ENCODE measurements at places on chromosomes 11 and 22.

- no peak for DNase-seq
Observed at GRCh38 chr11:37394236-37394870, 796.3 kb upstream of the RAG2 start.

DNA sequence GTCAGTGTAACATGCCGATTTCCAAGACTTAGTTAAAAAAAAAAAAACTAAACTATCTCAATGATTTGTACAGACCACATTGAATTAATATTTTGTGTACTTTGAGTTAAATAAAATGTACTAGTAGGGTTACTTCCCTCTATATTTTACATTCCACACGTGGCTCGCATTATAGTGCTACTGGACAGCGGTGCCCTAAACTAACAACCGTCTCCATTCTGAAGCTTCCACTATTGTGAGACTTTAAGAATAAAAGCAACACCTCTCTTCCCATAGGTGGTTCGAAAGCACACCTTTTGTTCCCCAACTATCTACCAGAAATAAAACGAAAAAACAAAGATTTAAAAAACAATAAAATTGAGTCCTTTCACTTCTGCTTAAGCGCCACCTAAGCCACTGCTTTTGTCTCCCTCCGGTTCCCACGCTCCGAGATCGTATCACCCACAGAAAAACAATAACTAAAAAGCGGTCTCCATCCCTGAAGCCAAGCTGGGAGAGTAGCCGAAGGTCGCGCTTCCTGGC, 380 bp upstream of the TTC17 start:
- no peak for DNase-seq

DNA sequence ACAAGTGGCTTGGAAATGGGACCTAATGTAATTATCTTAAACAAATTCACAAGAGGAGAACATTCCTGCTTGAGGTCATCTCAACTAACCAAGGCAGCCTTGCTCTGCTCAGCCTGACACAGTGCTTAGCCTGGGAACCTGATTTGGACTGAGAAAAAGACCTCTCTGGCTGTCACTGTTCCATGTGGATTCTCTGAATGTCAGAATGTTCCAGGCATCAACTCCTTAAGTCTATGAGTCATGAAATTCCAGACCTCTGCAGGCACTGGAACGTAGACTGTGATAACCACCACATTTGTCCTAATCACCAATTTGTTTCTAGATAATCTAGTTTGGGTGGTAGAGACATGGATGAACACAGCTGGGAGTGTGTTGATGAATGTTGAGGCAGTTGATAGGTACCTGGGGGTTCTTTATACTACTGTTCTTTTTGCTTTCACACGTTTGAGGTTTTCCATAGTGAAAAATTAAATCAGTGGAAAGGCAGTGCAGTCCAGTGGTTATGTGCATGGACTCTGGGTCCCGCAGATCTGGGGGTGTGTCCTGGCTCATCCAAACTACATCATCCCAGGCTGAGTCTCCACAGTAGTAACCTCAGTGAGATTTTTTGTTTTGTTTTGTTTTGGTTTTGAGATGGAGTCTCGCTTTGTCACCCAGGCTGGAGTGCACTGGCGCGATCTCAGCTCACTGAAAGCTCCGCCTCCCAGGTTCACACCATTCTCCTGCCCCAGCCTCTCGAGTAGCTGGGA, 269.6 kb downstream of the MN1 start:
- no peak for DNase-seq

DNA sequence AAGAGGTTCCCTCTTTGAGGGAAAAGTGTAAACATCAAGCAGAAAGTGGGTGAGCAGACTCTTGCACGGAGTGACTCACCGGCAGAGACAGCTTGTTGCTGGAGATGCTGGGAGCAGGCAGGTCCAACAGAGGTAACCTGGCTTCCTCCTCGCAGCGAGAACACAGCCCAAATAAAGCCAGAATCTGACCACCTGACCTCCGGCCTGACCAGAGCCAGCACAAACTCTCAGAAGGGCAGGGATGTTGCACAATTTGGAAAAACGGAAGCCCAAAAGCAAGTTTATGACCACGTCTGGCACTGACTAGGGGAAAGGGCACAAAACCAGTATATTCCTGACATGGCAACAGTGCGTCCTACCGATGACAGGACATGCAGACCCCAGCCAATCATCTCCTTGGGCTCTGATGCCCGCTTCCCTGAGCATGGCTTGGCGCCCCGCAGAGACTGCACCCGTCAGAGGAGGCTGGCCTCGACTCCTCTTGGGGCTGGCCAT, 5.4 kb downstream of the SMCO4 start:
- peak; percentile 56 for DNase-seq

DNA sequence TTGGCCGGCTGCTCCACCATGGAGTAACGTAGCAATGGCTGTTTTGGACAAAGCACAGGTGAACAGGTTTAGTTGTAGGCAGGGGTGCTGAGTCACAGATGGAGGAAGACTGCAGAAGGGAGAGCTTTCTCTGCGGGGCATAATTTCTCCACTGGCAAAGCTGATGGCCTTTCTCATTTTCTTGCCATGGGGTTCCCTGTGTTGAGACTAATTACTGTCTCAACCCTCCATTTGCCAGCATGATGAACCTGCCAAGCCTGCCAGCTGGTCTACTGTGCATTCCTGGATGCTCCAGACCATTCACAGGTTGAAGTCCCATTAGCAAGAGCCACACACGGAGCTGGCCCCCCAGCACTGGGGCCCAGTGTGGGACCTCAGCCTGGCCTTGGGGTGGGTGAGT, 202.4 kb downstream of the BARX2 start:
- peak; percentile 77 for DNase-seq

- DNase-seq: no peak
Observed at GRCh38 chr11:4393858-4394223, 339 bp upstream of the TRIM21 start.

GRCh38 chr22:36409911-36410756, 22.4 kb upstream of the MYH9 start:
- DNase-seq: no peak

- DNase-seq: no peak
Observed at GRCh38 chr22:21659864-21660525, 5.8 kb upstream of the PPIL2 start.

DNA sequence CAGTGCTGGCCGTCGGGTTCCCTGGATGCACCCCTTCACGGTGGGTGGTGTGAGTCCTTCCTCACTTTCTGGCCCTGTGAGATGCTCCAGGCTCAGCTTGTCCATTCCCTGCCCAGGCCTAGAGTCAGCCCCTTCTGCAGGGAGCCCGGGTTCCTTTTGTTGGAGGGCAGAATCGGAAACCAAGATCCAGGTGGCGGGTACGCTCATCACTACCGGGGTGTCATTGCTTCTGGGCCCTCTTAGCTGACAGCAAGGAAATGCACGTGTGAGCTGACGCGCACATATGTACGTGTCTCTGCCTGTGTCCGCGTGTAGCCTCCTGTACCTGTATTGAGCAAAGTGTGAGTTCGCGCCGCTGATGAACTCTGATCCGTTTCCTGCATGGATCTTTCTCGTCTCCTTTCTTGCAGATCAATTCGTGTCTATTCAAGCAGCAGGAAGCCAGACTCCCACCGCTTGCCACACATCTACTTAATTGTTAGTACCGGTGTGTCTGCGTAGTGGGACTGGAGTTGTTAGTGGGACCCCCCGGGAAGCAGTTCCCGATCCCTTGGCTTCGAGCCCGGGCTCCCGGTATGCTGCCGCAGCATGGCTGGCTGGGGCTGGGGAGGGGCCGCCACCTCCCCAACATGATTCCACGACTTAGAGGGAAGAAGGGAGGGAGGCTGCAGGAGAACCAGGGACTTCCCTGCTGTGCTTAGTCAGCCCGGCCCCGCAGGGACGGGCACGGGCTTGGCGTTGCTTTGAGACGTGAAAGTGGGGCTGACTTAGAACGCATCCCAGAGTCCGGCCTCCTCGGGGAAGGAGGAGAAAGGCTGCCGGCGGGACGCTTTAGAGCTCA, 35.9 kb upstream of the GRAMD4 start:
- DNase-seq: no peak

Data from C1 segment of cervical spinal cord (tissue), 14 donors.